ENCODE measurements at places on chromosomes 11 and 22.

DNA sequence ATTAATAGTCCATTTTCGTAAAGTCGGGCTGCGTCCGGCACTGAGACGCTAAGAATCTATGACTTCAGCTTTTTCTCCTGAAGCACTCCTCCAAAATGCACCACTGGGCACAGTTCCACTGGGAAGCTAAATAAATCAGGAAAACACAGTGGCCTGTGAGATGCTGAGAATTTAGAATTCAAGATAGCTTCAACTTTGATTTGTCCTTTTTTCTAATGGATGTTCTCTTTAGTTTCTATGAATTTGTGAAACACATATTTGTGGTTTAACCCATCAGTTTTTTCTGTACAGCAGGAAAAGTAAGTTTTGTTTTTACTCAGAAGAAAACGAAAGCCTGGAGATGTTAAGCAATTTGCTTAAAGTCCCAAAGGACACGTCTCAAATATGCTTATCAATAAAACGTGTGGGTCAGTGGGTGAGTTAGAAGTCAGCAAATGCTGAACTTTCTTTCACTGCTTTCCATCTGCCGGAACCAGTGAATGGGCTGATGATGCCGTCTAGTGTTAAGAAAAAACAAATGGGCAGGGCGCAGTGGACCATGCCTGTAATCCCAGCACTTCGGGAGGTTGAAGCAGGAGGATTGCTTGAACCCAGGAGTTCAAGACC lies 40.7 kb upstream of the CLMP start:
- no peak for DNase-seq

DNA sequence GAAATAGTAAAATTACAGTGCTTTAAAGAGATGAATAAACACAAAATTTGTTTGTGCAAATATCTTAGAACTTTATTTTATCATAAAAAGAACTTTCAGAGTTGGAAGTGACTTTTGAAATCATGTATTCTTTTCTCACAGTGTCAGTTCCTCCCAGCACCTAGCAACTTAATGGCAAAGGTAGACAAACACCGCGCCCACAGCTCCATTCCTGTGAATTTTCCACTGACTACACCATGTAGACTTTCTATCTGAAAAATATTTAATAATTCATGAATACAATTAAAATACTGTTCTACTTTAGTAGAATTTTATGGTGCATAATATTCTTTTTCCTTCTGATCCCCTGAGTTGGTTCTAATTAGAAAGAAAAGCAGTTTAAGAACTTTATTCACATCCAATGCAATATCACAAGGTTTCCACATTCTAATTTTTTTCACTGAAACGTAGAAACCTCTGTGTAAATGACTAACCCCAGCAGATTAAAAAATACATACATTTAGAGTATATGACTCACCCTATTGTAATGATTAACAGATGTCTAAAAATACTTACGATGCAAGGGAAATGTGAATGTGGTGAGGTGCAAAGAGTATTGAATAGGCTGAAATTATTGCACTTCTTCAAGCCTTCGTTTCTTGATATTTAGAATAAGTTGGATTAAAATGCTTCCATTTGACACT lies 218.2 kb upstream of the CCDC179 start:
- DNase-seq, result no peak

- no peak for DNase-seq
These were observed 143.5 kb downstream of the NXPE2 start for GRCh38 chr11:114821621-114822412.

- no peak for DNase-seq
These were observed 3.7 kb downstream of the RNH1 start for GRCh38 chr11:503179-503981.

DNA sequence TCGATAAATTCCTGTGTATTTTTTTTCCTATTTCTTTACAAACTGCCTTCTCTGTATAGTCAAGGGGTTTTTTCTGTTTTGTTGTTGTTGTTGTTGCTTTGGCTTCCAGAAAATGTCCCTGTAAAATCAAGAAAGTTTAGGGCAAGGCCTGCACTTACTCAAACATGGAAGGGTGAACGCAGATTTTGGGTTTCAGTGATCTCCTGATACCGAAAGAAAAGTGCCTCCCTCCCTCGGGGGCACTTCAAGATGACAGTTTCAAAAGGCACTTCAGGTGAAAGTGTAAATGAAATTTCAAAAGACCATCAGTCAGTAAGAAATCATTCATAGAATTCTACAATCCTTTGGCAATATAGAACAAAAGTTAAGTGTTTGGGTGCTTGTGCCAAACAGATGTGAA lies 43.4 kb upstream of the TMPRSS4 start:
- no peak for DNase-seq
